ENCODE measurements at places on chromosomes 7 and 10. TPM values are rescaled to one million over a fixed set of nuclear protein-coding genes. Genes with fewer than 3 reads are reported as not detected.

GRCh38 chr10:46541735-46542566, 14.5 kb downstream of the GPRIN2 start:
- no peaks in the 10 kb centered on the region for H3K36me3 ChIP-seq
- no peaks in the 10 kb centered on the region for H3K27me3 ChIP-seq
- peaks cover 26% of the 10 kb centered on the region for H3K4me1 ChIP-seq
- H3K4me3 ChIP-seq = no peak overlapping the region
- DNase-seq = no peak

DNA sequence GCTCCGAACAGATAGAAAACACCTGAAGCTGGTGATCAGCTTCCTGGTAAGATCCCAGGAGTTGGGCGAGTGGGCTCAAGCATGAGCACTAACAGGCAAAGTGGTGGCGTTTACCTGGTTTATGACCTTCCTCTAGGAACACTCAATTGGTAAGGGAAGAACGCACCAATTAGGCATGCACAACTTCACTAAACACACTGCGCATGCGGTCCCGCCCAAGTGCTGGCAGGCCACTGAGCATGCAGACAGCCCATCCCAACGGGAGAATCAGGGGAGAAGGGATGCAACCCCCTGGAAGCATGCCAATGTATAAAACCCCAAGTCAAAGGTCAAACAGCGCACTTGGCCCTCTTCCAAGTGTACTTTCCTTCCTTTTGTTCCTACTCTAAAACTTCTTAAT, 70.4 kb downstream of the LYZL2 start:
- no peaks in the 10 kb centered on the region for H3K4me1 ChIP-seq
- H3K27me3 ChIP-seq = no peaks in the 10 kb centered on the region
- no peak overlapping the region for H3K27ac ChIP-seq
- no peak for DNase-seq

GRCh38 chr10:121081306-121081705, 230.1 kb downstream of the WDR11 start:
- no peaks in the 10 kb centered on the region for H3K36me3 ChIP-seq
- no peaks in the 10 kb centered on the region for H3K4me1 ChIP-seq
- no peak for DNase-seq
- no peak overlapping the region for H3K27ac ChIP-seq

GRCh38 chr10:77604941-77605351, 32.7 kb downstream of the KCNMA1 start:
- H3K4me3 ChIP-seq = no peak overlapping the region
- peak overlapping the region; percentile 55 for H3K27ac ChIP-seq
- DNase-seq = no peak
- no peaks in the 10 kb centered on the region for H3K27me3 ChIP-seq
- H3K4me1 ChIP-seq = peaks cover 75% of the 10 kb centered on the region
- H3K36me3 ChIP-seq = no peaks in the 10 kb centered on the region

GRCh38 chr7:43112459-43112940, at the start of gene HECW1:
Gene HECW1, plus strand, starts transcription at chr7:43112647. Its CDS starts 131,259 bp downstream, at chr7:43243906.
- no peaks in the 10 kb centered on the region for H3K36me3 ChIP-seq
- peaks cover 4% of the 10 kb centered on the region for H3K4me1 ChIP-seq
- H3K4me3 ChIP-seq = no peak within 1 kb of the TSS
- peaks cover 55% of the 10 kb centered on the region for H3K27me3 ChIP-seq
- no peak within 1 kb of the TSS for H3K27ac ChIP-seq

Gene CAV1
- 496 TPM for total RNA-seq

DNA sequence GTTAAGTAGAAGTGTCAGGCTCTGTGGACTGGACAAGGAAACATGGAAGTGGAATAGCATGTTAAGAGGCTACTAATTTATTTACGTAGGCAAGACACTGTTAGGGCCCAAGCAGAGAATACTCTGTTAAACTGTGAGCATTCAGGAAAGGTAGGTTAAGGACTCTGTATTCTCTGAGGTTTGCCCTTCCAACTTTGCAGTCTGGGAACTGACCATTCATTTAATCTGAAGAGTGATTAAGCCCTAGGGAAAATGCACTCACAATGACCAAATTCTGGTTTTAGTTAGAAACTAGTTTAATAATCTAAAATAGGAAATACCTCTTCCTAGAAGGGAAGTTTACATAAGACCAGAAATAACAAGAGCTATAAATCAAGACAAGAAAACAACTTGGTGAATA, 266.6 kb downstream of the SUGCT start:
- no peak overlapping the region for H3K4me3 ChIP-seq
- no peak overlapping the region for H3K27ac ChIP-seq
- no peaks in the 10 kb centered on the region for H3K4me1 ChIP-seq
- DNase-seq = no peak

DNA sequence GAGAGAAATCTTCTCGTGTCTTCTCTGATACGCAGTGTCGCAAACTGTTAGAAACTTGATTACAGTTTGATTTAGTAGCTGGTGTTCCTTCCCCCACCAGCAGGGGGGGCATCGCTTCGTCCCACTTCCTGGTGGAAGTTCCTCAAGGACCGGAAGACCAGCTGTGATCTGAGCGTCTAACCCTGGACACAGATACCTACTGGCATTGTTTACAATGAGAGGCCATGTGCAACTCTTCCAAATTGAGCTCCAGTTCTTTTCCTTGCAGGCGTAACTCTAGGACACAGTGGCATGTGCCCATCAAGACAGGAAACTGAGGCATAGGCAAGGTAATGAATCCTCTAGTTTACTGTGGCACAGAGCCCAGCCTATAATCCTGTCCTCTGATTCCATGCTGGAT, 219.0 kb downstream of the CCDC3 start:
- H3K4me3 ChIP-seq = no peak overlapping the region
- no peaks in the 10 kb centered on the region for H3K27me3 ChIP-seq
- no peaks in the 10 kb centered on the region for H3K36me3 ChIP-seq
- DNase-seq = peak; percentile 12

DNA sequence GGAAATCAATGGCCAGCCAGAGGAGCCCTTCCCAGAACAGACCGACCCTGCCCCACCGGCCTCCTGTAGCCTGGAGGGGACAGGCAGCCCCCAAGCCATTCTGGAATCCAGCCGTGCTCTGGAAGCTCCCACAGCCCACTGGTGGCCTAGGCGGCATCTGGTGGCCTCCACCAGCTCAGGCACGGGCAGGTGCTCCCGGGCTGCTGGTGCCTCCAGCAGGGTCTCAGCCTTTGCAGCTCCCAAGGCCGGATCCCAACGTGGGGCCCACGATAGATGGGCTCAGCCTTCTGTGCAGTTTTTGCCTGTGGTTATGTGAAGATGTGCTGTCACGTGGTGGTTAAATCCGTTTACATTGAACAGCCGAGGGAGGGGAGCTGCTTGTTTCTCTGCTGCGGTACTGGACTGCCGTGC, 44.4 kb downstream of the JAKMIP3 start:
- no peak overlapping the region for H3K27ac ChIP-seq
- H3K4me1 ChIP-seq = no peaks in the 10 kb centered on the region
- no peaks in the 10 kb centered on the region for H3K27me3 ChIP-seq
- no peaks in the 10 kb centered on the region for H3K36me3 ChIP-seq

Gene CRTAC1
- total RNA-seq = 0.23 TPM

DNA sequence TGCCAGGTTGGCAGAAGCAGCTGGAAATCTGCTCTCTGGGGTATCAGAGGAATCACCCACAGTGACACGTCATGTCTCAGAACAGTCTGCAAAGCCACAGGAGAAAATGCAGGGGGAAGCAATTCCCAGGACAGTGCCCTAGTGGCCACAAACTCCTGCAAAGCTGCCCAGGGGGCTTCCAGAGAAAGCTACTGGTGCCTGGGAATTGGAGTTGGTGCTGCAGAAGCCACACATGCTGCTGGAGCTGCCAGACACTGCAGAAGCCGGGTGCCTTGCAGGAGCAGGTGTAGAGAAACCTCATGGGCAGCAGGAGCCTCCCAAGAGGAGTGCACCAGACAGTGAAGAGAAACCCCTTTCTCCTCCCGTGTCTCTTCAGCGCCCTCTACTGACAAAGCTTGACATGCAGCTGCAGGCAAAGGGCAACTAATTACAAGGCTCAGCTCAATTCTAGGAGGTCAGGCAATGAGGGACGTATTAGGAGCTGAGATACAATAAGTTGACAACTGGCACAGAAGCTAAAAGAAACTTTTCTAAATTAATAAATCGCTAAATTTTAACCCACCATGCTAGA, 30.2 kb upstream of the NUB1 start:
- DNase-seq = no peak
- H3K27ac ChIP-seq = no peak overlapping the region
- H3K4me3 ChIP-seq = no peak overlapping the region
- H3K4me1 ChIP-seq = peaks cover 6% of the 10 kb centered on the region
- H3K27me3 ChIP-seq = no peaks in the 10 kb centered on the region
- no peaks in the 10 kb centered on the region for H3K36me3 ChIP-seq

DNA sequence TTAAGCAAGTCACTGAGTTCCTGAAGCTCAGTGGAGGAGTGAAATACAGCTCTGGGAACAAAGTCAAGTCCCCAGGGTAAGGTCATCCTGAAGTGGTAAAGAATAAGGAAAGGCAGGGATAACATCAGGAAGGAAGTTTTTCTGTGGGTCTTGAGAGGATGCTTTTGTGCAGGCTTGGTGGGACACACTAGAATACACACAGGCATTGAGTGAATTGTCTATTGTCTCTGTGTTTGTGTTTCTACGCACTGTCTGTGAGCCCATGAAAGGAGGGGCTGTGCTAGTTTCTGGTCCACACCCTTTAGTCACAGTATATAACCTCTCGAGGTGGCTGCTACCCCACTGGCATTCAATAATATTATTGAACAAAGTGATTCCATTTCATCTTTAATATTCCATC, 95.8 kb upstream of the ABCB5 start:
- H3K4me1 ChIP-seq = no peaks in the 10 kb centered on the region
- no peak overlapping the region for H3K4me3 ChIP-seq
- no peak for DNase-seq
- no peaks in the 10 kb centered on the region for H3K36me3 ChIP-seq
- H3K27me3 ChIP-seq = no peaks in the 10 kb centered on the region
- H3K27ac ChIP-seq = no peak overlapping the region

DNA sequence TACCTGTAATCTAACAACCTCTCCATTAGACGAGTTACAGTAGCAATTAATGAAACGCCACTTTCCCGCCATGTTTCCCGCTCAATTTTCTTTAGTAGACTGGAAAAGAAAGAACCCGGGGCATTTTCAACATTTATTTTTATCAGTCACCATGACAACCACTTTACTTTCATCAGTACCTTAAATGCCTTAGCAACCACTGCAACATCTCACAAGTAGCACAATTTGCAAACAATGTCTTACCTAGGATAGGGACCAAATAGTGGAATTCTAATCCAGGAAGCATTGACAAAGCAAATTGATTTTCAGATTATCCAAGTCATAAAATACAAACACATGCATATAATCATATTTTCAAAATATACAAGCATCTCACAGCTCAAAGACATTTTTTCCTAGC, 221.6 kb upstream of the IMMP2L start:
- no peak overlapping the region for H3K27ac ChIP-seq
- H3K4me3 ChIP-seq = no peak overlapping the region
- H3K4me1 ChIP-seq = no peaks in the 10 kb centered on the region

DNA sequence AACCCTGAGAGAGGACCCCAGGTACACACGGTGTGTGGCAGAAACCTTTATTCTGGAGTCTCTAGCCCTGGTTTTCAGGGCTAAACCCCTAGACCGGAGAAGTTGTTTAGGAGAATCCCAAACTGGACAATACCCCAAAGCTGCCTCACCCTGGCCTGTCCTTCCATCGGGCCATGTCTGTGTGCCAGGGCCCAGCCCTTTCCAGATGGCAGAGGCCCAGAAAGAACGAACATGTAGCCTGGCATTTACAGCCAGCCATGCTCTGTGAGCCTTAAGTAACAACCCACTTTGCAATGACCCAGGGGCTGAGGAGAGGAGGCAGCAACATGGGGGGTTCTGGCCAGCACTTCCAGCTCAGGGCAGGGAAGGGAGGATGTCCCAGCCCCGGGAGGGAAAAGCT, 142.1 kb downstream of the NEURL1 start:
- no peaks in the 10 kb centered on the region for H3K27me3 ChIP-seq
- H3K4me3 ChIP-seq = no peak overlapping the region
- H3K36me3 ChIP-seq = no peaks in the 10 kb centered on the region
- H3K27ac ChIP-seq = no peak overlapping the region

Gene SLC18A3
- not detected for total RNA-seq

- H3K27ac ChIP-seq = no peak overlapping the region
- H3K4me1 ChIP-seq = peaks cover 6% of the 10 kb centered on the region
- DNase-seq = no peak
- no peaks in the 10 kb centered on the region for H3K36me3 ChIP-seq
- H3K4me3 ChIP-seq = no peak overlapping the region
Observed at GRCh38 chr7:5435291-5436002, 11.8 kb upstream of the TNRC18 start.

GRCh38 chr10:28294809-28295208, 8.1 kb downstream of the MPP7 start:
- no peaks in the 10 kb centered on the region for H3K27me3 ChIP-seq
- no peaks in the 10 kb centered on the region for H3K36me3 ChIP-seq
- DNase-seq = no peak
- no peak overlapping the region for H3K4me3 ChIP-seq
- no peaks in the 10 kb centered on the region for H3K4me1 ChIP-seq

Gene CPA2
- total RNA-seq = 0.87 TPM

Gene NKX2-3
- total RNA-seq = 0.15 TPM

GRCh38 chr10:79562135-79562756, 2.0 kb upstream of the SFTPA2 start:
- H3K4me3 ChIP-seq = no peak overlapping the region
- no peak overlapping the region for H3K27ac ChIP-seq
- H3K4me1 ChIP-seq = no peaks in the 10 kb centered on the region
- H3K27me3 ChIP-seq = peaks cover 22% of the 10 kb centered on the region
- DNase-seq = peak; percentile 39

Gene DOCK1
- total RNA-seq = 67.6 TPM

Gene ANKRD7
- 1.0 TPM for total RNA-seq

- H3K27me3 ChIP-seq = no peaks in the 10 kb centered on the region
- DNase-seq = no peak
- no peak overlapping the region for H3K27ac ChIP-seq
- H3K4me1 ChIP-seq = no peaks in the 10 kb centered on the region
Observed at GRCh38 chr7:6092953-6093354, 61.8 kb downstream of the ANKRD61 start.

Gene UBE2D1
- total RNA-seq = 21.0 TPM

- no peak overlapping the region for H3K4me3 ChIP-seq
- no peaks in the 10 kb centered on the region for H3K36me3 ChIP-seq
- H3K27me3 ChIP-seq = no peaks in the 10 kb centered on the region
Observed at GRCh38 chr7:155576416-155576815, 30.1 kb upstream of the CNPY1 start.

DNA sequence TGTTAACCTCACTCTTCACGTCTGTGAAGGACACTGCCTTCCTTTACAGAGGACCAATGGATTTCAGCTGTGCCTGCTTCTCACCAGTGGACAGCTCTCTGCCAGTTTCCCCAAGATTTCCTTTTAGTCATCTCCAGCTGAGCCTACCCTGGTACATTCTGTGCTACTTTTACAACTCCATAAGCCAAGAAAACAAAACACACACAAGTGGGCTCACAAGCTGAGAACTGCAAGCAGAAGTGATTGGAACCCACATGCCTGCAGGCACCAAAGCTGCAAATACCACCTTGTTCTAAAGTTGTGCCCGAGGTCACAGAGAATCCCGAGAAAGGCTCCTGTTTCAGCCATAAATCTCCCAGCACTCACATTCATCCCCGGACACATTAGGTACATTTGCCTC, 636.8 kb downstream of the PHTF2 start:
- DNase-seq = no peak
- H3K4me1 ChIP-seq = no peaks in the 10 kb centered on the region
- H3K36me3 ChIP-seq = no peaks in the 10 kb centered on the region
- H3K27me3 ChIP-seq = 0 out of 2 replicates have a peak, but pooled peaks cover 2% of the 10 kb centered on the region
- no peak overlapping the region for H3K4me3 ChIP-seq

- DNase-seq = no peak
- peaks cover 37% of the 10 kb centered on the region for H3K4me1 ChIP-seq
- no peaks in the 10 kb centered on the region for H3K27me3 ChIP-seq
Observed at GRCh38 chr10:21173802-21174714, 276.9 kb upstream of the NEBL start.

Gene TMEM176A
- 0.39 TPM for total RNA-seq

Gene GPR37
- 1.3 TPM for total RNA-seq

GRCh38 chr7:93262535-93262934, 30.4 kb downstream of the VPS50 start:
- no peak overlapping the region for H3K4me3 ChIP-seq
- no peak overlapping the region for H3K27ac ChIP-seq
- DNase-seq = no peak
- no peaks in the 10 kb centered on the region for H3K27me3 ChIP-seq
- no peaks in the 10 kb centered on the region for H3K4me1 ChIP-seq
